ENCODE measurements at places on chromosomes 1 and 21.
A peak's percentile ranks its signal among the peaks of the same experiment; 100 is the strongest.

DNA sequence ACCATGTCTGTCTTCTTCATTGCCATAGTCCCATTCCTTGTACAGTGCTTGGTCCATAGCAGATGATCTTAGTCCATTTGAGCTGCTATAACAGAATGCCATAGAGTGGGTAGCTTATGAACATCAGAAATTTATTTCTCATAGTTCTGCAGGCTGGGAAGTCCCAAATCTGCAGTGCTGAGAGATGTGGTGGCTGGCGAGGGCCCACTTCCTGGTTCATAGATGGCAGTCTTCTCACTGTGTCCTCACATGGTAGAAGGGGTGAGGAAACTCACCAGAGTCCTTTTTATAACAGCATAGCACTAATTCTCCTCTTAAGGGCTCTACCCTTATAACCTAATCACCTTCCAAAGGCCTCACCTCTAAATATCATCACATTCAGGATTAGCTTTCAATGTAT is 23.1 kb upstream of the RAP1A start:
- peak; percentile 49 for DNase-seq

GRCh38 chr1:26614655-26615411 is 81.0 kb upstream of the ARID1A start:
- no peak for DNase-seq

DNA sequence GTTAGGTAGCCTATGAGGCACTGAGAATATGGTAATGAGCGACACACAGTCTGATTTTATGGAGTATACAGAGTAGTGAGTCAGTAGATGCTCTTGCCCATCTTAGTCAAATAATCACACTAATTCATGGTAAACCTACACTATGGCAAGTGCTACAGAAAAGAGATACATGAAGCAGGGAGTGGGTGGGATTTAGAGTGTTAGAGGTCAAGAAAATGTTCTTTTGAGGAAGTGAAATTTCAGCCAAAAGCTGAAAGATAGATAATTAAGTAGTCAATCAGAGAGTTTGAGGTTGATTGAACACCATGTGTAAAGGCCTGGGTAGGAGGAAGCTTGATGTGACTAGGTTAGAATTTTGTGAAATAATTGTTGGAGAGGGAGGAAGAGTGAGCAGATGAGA is 14.7 kb downstream of the MDM4 start:
- DNase-seq = no peak

- no peak for DNase-seq
Observed at GRCh38 chr1:156437037-156437867, 63.3 kb downstream of the MEF2D start.

DNA sequence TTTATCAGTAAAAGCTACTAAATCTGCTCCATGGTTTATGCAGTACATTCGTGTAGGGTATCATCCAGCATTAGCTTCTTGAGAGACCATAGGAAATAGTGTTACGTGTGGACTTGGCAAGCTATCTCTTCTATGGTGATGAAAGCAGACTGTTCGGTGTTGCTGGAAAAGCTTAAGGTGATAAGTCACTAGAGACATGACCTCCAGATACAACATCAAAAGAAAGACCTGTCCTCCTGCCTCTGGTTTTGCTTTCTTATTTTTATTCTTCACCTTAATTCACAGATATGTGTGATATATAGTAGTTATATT is 53.5 kb upstream of the S1PR1 start:
- no peak for DNase-seq

GRCh38 chr1:243246916-243247315 is 8.2 kb downstream of the CEP170 start:
- no peak for DNase-seq

DNA sequence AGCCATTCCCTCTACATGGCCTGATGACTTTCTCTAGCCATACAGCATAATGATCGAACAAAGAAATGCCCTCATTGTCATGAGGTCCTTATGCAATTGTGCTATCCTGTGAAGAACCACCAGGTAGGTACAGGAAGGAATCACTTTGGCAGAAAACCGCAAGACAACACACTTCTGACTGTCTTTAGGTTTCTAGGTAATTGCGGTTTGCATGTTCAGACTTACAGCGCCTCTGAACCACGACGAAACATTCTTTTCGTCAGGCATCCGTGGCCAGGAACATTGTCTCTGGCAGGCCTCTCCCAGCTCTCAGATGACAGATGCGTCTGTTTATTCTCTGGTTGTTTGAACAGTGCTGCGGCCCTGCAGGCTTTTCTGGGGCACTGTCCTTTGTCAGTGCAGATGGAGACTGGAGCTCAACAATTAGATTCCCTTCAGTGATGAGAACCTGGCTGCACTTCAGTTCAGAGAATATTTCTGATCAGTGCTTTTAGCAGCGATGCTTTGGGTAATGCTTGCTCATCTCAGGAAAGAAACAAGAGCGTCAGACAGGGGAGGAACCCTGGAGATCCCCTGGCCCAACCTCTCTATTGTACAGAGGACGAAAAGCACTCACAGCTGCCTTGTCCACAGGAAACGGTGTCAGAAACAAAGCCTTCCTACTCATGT is 63.4 kb downstream of the B3GALT5 start:
- DNase-seq = no peak

- no peak for DNase-seq
Observed at GRCh38 chr21:45022736-45023135, 51.6 kb upstream of the ADARB1 start.

DNA sequence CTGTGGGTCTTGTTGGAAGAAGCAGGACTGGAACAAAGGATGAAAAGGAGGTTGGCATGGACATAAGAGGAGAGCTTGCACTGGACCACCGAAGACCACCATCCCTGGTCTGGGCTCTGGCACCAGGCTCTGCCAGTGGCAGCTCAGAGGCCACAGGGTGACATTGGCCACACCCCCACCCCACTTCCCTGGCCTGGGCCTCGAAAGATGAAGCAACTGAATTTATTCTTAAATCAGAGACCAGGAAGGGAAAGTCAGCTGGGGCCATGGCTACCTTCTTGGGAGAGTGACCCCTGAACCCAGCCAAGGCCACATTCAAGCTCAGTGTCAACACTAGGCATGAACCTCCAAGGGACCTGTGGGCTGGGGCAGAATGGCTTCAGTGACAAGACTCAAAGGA is 4.0 kb downstream of the KLHDC7A start:
- DNase-seq = no peak

GRCh38 chr1:31299365-31299764 is 2.5 kb downstream of the ZCCHC17 start:
- DNase-seq = no peak

DNA sequence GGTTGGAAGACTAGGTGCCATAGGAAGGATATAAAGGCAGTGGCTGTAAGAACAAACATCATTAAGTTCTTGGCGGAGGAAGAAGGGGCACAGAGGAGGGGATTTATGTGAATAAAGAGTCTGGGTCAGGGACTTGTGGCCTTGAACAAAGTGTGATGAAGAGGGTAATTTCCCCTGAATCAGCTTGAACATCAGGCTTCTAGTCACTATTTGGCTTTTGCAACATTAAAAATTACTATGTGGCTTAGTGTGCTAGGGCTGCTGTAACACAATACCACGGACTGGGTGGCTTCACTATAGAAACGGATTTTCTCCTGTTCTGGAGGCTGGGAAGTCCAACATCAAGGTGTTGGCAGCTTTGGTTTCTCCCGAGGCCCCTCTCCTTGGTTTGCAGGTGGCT is 70.5 kb upstream of the CNIH3 start:
- DNase-seq = no peak

- DNase-seq = no peak
Observed at GRCh38 chr21:32371913-32372314, 20.9 kb downstream of the URB1 start.

DNA sequence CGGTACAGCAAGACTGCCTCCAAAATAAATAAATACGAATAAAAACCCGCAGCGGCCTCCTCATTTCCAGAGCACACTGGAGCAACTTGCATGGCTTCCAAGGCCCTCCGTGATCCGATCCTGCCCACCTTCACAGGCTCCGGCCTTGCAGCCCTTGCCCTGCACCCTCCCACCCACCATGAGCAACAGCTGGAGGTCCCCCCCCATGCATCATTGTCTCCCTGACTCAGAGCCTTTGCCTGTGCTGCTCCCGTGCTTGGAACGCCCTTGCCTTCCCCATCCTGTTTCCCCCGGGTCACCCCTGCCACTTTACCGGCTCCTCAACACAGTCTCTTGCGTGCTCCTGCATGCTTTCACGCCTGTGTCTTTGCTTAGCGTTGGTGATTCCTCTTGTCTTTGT is 71.0 kb upstream of the ANGPTL1 start:
- DNase-seq = no peak

GRCh38 chr1:154386643-154387352 is 18.3 kb upstream of the IL6R start:
- DNase-seq = peak; percentile 65

DNA sequence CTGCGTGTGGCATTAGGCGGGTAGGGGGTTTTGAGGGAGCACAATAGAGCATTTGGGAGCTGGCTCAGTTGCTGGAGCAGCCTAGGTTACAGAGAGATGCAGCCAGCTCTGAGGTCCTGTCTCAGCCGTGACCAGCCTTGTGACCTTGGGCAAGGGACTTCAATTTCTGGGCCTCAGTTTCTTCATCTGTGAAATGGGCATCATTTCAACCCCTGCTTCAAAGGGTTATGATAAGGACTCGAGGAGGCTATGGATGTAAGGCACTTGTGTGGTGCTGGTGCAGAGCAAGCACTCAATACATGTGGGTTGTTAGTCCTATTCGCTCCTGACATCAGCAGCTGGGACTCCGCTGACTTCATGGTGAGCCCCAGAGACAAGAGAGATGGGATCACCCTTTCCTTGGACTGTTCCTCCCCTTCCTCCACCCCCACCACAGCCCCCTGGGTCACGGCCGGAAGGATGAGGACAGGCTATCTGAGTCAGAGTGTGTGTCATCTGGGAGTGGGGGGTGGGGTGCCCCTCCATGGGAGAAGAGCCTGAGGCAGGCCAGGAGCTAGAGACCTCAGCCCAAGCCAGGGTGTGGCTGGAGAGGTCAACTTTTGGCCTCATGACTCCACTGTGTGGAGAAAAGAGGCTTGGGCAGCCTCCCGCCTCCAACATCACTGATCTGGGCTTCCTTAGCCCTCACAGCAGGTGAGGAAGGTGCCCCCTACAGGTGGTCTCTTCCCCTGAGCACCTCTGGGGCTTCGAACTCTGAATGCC is 71.4 kb upstream of the ZBTB40 start:
- DNase-seq = no peak

DNA sequence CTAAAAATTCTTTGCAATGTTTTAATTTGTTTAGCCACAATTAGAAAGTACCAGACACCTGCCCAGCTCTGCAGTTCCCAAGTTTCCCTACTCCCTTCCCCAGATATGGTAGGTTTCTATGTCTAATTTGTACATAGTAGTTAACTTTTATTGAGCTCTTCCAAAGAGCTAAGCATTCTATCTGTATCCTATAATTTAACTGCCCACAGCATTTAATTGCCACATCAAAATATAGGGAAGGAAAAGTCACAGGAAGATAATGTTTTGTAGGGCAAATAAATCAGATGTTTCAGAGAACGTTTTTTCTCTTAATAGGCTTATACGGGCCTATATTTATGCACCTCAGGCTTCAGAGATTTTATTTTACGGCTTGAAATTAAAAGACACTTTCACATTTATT is 15.7 kb upstream of the FMO3 start:
- DNase-seq = no peak

DNA sequence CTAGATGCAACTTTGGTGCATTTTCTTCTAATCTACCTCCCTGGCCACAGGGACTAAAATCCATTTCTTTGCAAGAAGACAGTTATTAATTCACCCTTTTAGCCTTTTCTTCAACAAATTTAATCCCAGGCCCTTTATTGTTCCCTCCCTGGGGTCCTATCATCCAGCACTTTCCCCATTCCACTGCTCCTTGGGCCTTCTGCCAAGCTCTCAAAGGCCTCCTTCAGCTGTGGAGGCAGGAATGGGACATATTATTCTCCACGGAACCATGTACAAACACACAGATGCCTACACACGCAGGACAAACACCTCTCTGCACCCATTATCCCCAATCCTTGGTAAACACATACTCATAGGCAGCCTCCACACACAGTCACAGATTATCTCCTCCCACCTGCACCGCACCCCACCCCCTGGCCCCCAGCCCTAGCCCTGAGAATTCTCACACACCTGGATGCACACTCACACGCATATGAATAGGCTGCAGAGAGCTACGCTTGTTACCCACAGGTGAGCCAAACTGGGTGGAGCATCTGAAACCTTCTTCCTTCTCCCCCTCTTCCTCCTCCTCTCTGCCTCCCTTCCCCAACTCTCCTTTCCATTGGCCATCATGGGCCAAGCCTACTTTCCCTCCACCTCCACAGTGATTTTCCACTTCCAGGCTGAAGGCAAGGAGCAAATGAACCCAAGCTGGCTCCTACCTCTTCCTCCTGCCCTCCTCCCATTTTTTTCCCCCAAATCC is 11.7 kb downstream of the TAGLN2 start:
- DNase-seq = no peak

DNA sequence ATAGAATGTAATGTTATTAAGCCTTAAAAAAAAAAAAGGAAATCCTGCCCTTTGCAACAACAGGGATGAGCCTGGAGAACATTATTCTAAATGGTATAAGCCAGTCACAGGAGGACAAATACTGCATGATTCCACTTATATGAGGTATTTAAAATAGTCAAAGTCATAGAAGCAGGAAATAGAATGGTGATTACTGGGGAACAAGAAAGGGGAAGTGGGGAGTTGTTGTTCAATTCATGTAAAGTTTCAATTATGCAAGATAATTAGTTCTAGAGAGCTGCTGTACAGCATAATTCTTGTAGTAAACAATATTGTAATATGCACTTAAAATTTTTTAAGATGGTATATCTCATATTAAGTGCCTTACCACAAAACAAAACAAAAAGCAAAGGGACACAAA is 13.2 kb downstream of the FCER1A start:
- no peak for DNase-seq

DNA sequence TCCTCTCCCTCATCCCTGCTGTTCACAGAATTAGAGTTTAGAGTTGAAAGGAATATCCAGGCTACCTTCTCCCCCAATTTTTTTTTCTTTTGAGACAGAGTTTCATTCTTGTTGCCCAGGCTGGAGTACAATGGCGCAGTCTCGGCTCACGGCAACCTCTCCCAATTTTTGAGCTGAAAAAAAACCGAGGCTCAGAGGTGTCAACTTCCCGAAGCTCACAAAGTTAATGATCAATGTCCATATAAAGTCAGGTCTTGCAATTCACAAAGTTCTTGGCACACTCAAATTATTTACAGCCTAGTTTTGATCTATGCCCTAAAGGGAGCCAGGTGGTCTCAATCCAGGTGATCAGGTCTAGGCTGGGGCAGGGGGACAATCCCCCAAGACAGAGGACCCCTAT is 797 bp upstream of the LEFTY1 start:
- DNase-seq = no peak

- no peak for DNase-seq
Observed at GRCh38 chr1:192810253-192810880, 1.5 kb downstream of the RGS2 start.

GRCh38 chr1:26359981-26360806 is 6.3 kb upstream of the CRYBG2 start:
- peak; percentile 39 for DNase-seq

DNA sequence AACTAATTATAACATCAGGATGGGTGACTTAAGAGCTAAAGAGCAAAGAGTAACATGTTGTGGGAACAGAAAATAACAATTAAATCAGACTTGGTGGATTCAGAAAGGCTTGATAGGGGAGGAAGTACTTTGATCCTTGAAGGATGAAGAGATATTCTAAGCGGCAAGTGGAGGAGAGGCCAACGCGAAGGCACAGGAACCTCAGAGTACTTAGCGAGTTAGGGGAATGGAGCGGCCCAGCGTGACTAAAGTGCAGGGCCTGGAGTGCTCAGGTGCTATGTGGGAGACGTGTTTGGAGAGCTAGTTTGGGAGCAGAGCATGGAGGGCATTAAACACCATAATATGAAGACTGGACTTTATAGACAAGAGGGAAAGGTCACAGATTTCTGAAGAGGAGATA is 64.3 kb downstream of the ADCY10 start:
- DNase-seq = no peak

- no peak for DNase-seq
Observed at GRCh38 chr1:23444104-23444533, 19.6 kb upstream of the TCEA3 start.
